ENCODE measurements at places on chromosomes 12 and 14.

GRCh38 chr12:96356831-96357230 is 43.4 kb downstream of the CDK17 start:
- no peak for DNase-seq

GRCh38 chr14:48665077-48665784 is 920.9 kb downstream of the RPS29 start:
- DNase-seq = no peak

GRCh38 chr14:44935155-44935554 is 26.6 kb downstream of the KLHL28 start:
- DNase-seq = no peak

DNA sequence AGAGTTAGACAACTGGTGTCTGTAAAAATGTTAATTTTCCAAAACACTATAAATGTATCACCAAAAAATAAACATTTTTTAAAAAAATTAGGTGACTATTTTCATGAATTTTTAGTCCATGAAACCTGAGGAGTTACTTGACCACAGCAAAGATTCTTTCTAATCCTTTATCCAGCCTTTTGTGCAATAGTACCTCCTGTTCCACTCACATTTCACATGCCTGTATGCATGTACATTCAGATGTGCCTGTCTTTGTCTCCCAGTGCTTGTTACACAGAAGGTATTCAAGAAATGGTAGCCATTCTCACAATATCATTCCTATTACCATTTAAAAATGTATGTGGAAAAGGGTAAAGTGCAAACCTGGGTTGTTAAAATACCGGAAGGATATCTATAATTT is 857.0 kb downstream of the DIO2 start:
- DNase-seq = no peak

DNA sequence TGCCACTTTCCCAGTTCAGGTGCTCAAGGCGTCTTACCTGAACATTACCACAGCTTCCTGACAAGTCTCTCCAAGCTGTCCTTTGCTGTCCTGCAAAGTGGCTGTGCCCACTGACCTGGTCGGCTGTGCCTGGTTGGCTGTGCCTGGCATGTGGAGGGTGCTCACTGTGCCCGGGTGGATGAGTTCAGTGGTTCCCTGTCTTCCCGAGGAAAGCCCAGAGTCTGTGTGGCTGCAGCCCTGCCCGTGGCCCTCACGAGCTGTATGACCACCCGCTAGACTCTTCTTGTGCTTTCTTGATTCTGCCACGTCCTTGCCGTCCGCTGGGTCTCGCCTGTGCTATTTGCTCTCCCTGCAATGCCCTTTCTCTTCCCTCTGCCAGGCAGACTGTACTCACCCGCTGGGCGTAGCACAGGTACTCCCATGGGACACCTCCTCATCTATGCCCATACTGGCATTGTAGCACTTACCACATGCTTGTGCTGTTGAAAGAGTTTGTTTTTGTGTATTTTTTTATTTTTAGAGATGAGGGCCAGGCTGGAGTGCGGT is 95.9 kb downstream of the TSPAN9 start:
- DNase-seq = no peak

- no peak for DNase-seq
Observed at GRCh38 chr12:82525616-82526015, 161.1 kb upstream of the TMTC2 start.

GRCh38 chr12:44640427-44641190 is 235.5 kb downstream of the NELL2 start:
- no peak for DNase-seq

DNA sequence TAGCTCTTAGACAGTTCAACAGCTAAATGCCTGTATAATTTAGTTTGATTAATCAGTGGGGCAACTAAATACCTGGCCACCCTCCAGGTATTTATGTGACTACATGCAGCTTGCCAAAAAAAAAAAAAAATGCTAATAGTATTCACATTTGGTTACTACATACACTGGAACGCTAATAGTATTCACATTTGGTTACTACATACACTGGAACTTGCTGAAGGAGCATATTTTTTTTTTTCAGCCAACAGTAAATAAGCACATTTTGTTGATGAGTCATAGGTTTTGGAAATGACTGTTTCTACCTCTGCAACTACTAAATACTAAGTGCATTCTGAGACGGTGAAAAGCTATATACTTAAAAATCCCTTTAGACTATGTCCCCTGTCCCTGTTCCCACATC is 1172.3 kb downstream of the LRFN5 start:
- no peak for DNase-seq

DNA sequence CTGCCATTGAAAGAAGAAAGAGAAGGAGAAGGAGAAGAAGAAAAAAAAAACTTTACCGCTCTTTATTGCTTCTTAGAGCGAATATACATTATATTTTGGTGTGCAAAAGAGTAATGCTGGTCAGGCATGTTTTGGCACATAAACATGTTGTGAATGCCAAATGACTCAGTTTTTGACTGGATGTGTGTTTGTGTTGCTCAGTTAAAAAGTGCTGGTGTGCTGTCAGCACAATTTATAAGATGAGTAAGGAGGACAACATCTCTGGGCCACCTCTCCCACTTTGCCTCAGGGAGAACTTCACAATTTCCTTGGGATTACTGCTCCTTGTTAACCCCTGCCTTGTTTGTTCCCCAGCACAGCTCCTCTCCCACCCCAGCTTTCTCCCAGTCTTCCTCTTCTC is 584.8 kb downstream of the ETNK1 start:
- DNase-seq = no peak

DNA sequence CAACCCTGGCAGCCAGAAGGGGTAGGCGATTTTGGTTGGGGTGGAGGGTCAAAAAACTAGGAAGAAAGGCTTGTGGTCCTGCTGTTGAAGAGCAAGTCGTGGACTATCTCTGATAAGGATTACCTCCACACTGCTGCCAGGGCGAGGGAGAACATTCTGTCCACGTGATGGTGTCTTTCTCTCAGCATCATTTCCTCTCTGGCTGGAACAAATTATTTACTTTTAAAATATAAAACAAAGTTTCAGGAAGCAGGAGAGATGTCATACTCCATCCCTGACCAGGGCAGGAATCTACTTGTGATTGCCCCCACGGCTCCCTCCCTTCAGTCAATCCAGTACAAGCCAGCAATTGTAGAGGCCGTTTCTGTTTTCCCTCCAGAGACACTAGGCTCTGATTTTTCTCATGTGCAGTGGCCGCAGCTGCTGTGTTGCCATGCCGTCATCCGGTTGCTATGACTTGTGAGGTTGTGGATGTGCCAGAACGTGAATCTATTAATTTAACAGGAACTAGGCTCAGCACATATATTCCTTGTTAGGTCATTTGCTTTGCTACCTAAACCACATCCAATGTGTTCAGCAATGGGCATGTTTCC is 61.5 kb upstream of the PTGR2 start:
- peak; percentile 35 for DNase-seq

DNA sequence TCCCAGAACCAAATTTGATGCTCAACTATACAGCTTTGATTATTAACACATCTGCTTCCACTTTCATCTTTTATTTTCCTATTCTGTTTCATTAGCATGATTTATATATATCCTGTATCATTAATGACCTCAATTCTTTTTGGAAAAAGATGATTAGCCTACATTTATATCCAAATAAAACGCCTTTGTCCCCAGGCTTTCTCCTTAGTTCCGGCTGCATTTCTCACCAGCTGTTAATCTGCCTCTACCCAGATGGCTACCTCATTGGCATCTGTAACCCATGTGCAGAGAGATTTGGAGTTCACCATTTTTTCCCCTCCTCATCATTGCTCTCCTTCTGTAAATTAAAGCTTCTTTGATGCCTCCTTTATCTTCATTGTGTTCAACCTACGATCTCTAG is 336.8 kb upstream of the RGS6 start:
- no peak for DNase-seq

GRCh38 chr14:83463500-83464098 is 1929.9 kb upstream of the SEL1L start:
- peak; percentile 0 for DNase-seq

GRCh38 chr12:1203735-1204019 is 212.7 kb downstream of the ERC1 start:
- no peak for DNase-seq

GRCh38 chr12:49863946-49864797 is 21.3 kb upstream of the BCDIN3D start:
- DNase-seq = no peak

- DNase-seq = no peak
Observed at GRCh38 chr12:46569826-46570439, 197.4 kb upstream of the SLC38A2 start.

- DNase-seq = no peak
Observed at GRCh38 chr12:132405742-132406251, 76.4 kb upstream of the GALNT9 start.
